ENCODE measurements at places on chromosomes 2 and 18.

- DNase-seq: no peak
Measured at GRCh38 chr2:240960971-240961876, 37.2 kb upstream of the SNED1 start.

DNA sequence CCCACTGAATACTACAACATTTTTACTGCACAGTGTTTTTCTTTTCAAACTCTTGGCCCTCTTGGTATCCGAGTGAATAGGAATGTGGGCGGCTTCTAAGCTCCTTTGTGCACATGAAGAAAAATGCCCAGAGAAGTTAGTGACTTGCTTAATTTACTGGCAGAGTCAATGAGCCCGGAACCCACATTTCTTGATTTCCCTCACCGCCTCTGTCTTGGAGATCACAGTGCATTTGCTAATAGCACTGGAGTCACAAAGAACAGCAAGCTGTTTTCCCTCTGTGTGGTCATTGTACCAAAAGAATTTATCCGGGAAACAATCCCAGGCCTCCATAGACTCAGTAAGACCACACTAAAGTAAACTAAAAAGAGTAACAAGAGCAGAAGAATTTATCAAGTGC, 18.9 kb downstream of the STON1 start:
- DNase-seq: no peak

GRCh38 chr2:102604769-102605168, 14.6 kb upstream of the SLC9A2 start:
- no peak for DNase-seq

GRCh38 chr18:24878289-24878688, 417.9 kb downstream of the HRH4 start:
- DNase-seq: no peak

GRCh38 chr18:75172299-75173124, 36.4 kb downstream of the PTGR3 start:
- no peak for DNase-seq

DNA sequence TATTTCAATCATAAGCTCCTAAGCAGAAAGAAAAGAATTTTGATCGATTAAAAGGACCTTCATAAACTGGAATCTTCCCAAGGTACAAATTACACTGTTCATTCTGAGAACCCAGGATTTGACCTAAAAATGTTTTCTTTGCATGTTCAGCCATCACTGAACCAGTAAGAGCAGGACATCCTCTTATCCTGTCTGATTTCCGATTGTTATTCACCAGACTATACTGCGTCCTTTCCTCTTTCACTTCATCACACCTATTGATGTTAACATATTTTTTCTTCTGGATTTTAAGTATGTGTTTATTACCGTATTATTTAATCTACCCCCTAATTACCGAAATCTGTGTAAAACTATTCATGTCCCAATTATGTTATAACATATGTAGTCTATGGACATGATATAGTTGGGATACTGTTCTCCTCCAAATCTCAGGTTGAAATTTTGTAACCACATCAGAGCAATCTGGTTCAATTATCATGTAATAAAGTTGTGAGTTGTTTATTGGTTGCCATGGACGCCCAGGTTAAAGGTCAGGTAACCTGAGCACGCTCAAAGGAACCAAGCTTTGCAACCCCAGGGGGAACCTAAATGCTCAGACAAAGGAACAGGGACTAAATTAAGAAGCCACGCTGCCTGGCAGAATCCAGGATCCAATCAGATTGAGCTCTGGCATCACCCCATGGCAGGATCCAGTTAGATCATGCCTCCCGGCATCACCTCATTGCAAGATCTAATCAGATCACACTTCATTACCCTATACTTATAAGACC, 11.6 kb upstream of the TBC1D8 start:
- no peak for DNase-seq

DNA sequence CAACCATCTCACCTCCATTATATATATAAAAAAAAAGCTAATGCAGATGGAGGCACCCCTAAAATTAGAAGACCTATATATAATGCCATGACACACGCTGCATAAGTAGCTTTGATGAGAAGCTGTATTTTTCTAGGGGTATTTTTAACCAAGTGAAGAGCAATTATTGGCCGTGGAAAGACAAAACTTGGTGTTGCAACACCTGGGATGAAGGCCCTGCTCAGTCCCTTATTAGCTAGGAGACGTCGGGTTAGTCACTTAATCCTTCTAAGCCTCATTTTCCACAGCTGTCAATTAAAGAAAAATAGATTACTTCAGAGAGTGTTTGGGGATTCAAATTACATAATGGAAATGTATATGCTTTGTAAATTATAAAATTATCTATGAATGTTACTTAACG, 63.0 kb downstream of the WDR75 start:
- no peak for DNase-seq

- no peak for DNase-seq
Measured at GRCh38 chr2:58512878-58513277, 271.8 kb upstream of the FANCL start.

DNA sequence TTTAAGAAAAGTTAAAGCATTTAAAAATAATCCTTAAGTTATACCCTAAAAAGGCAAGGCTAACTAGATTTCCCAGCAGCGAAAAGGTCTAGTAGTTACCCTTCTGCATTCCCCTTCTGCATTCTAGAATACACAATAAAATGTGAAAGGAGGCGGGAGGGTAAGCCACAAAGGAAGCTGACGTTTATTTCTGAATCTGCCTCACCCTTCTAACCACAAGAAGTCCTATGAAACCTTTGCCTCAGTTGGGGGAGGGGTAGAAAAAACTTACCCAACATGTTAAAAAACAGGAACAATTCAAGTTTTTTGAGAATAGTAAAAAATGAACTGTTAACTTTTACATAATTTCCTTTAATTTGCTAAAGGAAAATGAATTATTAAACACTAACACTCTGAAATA, 11.3 kb downstream of the STK17B start:
- DNase-seq: no peak

DNA sequence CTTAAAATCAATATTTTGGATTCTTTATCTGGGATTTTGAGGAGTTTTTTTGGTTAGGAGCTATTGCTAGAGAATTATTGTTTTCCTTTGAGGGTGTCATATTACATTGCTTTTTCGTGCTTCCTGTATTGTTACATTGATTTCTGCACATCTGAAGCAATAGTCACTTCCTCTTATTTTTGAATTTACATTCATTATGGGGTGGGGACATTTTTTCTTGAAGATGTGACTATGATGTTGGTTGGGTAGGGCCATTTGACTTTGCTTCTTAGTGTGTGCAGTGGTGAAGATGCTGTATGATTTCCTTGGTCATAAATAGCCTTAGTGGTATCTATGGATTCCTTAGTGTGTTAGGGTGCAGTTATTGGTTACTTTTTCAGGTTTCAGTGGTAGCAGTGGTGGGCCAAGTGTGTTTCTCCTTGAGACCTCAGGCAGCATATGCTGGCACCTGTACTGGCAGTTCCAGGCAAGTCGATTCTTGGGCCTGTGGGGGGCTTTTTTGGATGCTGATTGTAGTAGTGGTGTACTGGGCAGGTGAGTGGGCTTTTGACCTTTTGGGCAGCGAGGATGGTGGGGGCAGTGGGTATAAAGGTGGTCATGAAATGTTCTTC, 61.8 kb downstream of the ARHGAP25 start:
- DNase-seq: no peak

GRCh38 chr2:122856696-122857095, 1101.2 kb downstream of the TSN start:
- no peak for DNase-seq

GRCh38 chr18:7329016-7329415, 98.1 kb downstream of the LRRC30 start:
- no peak for DNase-seq

DNA sequence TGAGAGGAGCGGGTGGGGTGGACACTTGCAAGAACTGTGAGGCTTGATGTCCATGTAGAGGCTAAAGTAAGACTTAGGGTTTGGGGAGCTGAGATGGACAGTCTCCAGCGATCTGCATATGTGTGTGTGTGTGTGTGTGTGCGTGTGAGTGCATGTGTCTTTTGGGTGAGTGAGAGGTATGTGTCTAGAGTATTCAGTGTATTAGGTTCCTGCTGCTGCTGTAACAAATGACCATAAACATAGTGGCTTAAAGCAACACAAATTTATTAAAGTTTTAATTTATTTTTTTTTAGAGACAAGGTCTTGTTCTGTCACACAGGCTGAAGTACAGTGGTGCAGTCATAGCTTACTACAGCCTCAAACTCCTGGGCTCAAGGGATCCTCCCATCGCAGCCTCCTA, 155.4 kb upstream of the SPRED2 start:
- DNase-seq: no peak

- DNase-seq: no peak
Measured at GRCh38 chr2:162126111-162126519, 25.9 kb downstream of the GCG start.

DNA sequence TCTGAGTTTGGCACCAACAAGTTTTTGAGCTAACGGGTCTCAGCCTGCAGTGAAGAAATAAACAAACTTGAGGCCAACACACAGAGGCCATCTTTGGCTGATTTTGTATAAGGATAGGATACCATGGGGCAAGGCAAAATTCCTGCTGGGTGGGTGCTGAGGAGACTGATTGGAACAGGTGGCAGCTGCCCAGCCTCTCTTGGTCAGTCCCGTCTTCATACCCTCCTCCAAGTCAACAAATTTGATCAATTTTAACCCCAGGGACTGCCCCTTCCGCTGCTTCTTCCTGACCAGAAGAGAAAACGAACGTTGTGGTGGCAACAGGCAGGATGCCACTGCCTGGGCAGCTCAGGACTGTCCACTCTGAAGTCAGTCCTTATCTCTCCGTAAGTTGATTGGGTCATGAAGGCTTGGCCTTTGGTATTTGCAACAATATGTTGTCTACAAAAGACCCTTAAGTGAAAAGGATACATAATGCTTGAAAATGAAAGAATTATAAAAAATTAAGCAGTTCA, 139.3 kb downstream of the SPP2 start:
- DNase-seq: no peak

DNA sequence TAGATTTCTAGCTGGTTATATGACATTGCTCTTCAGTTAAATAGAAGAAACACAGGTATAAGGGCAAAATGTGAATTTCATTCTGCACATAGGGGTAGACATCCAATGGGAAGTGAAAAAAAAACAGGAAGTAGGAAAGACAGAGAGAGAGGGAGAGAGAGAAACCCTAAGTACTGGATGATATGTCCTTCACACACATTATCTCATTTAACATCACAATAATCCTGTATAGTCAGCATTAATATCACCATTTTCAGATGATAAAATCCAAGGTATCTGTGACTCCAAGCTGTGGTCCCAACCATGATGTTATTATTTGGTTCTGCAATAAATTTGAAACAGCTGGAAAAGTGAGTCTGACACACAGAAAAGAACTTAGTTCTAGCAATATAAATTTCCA, 759.9 kb downstream of the SATB2 start:
- no peak for DNase-seq

GRCh38 chr18:58695772-58696171, 24.5 kb downstream of the MALT1 start:
- DNase-seq: no peak

- no peak for DNase-seq
Measured at GRCh38 chr2:138147796-138148195, 183.5 kb downstream of the HNMT start.

DNA sequence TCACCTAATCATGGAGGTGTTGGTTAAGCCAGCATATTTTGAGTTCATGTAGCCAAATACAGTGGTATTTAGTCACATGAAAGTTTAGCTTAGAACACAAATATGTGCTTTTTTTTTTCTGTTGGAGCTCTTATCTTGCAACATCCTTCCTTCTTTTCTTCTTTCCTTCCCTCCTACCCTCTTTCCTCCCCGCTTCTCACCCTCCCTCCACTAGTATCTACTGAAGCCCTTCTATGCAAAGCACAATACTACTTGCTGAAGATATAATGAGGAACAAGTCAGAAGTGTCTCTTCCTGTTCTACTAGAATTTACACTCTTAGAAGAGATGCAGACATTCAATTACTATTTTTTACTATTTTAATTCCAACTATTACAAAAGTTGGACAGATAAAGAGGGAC, 105.0 kb upstream of the ITGA4 start:
- DNase-seq: no peak

GRCh38 chr2:48235076-48235475, 294.9 kb upstream of the STON1 start:
- no peak for DNase-seq

DNA sequence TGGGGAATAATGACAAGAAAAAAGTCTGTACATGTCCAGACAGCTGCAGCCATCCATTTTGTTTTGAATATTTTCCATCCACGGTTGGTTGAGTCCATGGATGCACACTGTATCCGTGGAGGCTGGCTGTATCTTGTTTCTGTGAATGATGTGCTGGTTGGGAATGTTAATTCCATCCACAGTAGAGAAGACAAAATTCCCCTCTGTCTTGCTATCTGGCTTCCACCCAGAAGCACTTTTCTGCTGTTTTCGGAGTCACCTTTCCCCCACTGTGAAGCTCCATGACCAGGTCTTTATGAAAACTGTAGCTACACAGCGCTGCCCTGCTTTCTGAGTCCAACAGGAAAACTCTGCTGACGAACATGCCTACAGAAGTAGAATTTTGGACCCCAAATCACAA, 122.3 kb downstream of the HRH4 start:
- no peak for DNase-seq

Measured in activated CD8-positive, alpha-beta memory T cell treated with anti-CD3 and anti-CD28 coated beads for 1 hour (primary cell).